ENCODE measurements at places on chromosomes 12 and 14.

GRCh38 chr12:109770861-109771670, 57.4 kb downstream of the FAM222A start:
- DNase-seq = no peak

- DNase-seq = no peak
These were observed 687 bp downstream of the IFFO1 start for GRCh38 chr12:6555018-6555691.

- no peak for DNase-seq
These were observed 8.9 kb upstream of the MYRFL start for GRCh38 chr12:69816082-69816481.

- no peak for DNase-seq
These were observed 9.1 kb downstream of the MTRFR start for GRCh38 chr12:123242116-123242904.

DNA sequence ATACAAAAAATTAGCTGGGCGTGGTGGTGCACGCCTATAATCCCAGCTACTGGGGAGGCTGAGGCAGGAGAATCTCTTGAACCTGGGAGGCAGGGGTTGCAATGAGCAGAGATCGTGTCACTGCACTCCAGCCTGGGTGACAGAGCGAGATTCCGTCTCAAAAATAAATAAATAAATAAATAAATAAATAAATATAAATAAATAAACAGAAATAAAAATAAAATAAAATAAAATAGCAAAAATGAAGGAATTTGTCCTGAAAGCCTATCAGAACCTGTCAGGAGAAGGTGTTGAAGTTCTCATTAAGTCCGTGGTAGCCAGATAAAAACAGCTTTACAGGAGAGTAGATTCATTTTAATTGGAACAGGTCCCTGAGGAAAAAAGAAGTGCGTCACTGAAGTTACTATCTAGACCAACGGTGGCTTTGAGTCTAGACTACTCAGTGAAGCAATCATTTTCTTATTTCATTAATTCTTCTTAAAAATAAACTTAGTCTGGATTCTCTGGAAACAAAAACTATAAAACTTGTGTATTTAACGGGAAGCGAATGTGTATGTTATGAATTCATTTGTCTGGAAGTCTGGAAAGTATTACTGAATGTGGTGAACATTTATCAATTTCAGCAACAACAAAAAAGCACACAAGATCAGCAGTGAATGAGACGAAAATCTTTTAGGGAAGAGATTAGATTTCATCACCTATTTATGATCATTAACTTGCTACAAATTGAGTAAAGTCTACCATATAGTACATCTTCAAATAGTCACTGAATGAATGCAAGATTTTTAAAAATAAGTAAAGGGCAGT, 248.5 kb upstream of the PDE3A start:
- no peak for DNase-seq

- no peak for DNase-seq
These were observed 44.4 kb upstream of the PLXNC1 start for GRCh38 chr12:94103986-94104385.

- no peak for DNase-seq
These were observed 535 bp downstream of the BIN2 start for GRCh38 chr12:51323317-51323960.

GRCh38 chr14:34792598-34792997, 78.2 kb upstream of the CFL2 start:
- DNase-seq = no peak

DNA sequence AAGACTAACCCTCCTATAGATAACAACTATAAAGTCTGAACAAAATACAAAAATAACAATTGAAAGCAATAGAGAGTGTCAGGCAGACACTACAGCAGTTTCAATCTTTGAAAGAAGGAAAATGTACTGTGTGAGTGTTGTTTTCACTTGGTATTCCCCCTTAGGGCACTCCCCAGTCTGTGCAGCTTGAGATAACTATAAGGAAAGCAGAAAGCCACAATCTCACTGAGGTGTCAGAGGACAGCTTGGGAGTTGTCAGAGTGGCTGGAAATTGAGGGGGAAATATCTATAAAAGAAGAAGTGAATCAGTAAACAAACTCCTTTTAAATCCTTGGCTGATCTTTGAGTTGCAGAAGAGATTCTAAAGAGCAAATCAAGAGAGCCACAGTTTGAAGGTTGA, 364.8 kb downstream of the NELL2 start:
- no peak for DNase-seq

DNA sequence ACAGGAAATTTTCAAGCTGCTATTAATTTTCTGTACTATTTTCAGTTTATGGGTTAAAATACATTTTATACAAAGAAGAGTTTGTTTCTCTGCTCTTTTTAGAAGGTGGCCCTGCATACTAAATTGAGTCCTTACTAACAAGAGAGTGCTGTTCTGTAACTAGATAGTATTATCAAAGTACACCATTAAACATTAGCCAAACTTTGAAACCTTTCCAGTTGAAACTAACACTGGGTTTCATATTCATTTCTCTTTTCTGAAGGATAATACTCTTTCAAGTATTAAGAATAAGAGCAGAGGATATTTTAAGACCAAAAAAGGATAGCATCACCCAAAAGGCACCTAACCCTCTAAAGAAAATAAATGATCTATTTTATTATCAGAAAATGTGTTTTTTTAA, 47.2 kb downstream of the PEBP1 start:
- no peak for DNase-seq

DNA sequence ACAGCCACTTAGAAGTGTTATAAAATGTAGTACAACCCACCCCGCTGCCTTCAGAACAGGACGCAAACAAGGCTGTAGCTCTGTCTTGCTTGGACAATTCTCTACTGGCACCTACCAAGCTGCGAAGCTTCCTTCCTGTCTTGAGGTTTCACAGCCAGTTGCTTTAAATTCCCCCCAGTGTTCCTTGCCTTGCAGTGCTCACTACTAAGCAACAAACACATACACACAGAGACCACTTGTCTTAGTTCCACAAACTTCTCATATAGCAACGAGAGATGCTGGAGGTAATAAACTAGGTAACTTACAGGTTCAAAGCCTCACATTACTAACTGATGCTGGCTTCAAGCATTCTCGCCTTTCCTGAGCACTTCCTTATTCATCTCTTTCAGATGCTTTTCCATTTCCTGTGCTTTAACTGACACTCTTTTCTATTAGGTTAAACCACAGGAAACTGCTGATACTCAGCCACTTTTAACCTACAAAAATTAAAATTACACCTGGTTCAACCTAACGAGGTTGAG, 91.5 kb upstream of the PTGDR start:
- DNase-seq = no peak

- DNase-seq = no peak
These were observed 1.1 kb upstream of the GNB3 start for GRCh38 chr12:6839482-6840201.

DNA sequence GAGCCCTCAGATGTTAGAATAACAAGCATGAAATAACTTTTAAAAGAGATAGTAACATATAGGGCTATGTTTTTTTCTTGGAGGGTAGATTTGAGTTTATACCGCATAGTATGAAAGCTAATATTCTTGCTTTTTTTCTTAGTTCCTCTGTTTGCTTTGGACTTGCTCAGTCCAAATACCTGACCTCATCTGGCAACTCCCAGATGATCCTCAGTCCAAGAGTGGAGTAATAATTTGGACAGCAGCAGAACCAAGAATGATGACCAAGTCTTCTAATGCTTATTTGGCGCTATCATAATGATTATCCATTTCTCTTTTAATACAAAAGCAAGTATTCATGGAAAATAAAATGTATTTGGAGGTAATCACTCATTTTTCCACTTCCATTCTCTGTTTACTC, 45.6 kb downstream of the GUCY2C start:
- no peak for DNase-seq

- DNase-seq = no peak
These were observed 440.9 kb downstream of the LRFN5 start for GRCh38 chr14:42047421-42048055.

DNA sequence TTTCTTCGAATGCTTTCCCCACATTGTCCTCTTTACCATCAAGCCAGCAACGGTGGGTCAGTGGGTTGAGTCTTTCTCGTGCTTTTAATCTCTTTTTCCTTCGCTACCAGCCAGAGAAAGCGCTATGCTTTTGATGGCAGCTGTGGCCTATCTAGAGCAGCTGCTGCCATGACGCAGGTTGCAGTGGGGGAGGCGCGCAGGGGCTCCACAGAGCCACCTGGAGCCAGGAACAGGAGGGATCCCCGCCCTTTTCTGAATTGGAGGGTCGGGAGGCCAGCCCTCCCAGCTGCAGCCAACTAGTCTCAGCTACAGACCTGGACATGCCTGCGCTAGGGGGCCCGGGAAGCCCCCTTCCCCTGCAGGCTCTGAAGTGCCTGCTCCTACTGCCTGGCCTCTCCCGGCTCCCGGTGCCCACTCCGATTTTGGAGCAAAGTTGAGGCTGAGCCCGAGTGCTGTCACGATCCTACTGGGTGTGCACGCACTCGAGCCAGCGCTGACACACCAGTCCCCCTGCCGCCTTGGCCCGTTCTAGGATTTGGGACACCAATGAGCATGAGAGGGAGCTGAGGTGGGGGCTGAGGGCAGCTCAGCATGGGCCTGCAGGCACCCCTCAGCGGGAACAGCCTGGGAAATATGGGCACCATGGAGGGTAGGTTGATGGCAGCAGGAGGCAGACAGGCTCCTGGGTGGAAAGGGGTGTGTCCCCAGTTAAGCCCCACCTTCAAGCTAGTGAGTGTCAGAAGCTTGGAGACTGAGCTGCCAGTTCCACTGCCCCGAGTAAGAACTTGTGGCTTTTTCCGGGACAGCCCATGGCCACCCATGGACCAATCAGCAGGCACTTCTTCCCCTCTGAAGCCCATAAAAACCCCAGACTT, 784.2 kb downstream of the SLC6A15 start:
- DNase-seq = no peak

- DNase-seq = no peak
These were observed 133.1 kb downstream of the SLC38A1 start for GRCh38 chr12:46135750-46136149.

DNA sequence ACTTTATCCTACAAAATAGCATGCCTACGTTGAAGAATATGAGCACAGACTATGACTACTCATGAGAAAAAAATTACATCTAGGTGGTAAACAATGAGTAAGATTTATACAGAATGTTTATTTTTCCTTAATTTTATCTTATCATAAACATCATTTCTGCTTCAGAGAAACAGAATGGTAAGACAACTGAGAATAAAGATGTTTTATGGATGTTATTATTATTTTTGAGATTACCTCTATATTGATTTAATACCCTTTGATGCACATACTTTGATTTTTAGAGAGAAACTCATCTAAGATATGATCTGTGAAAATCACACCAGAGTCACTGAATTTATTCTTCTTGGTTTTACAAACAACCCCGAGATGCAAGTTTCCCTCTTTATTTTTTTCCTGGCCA, at the start of gene OR10A7:
Gene OR10A7 (plus strand): TSS at position 301 of the 400 bp plus-strand sequence. CDS start 0 bp downstream, at position 301.
- DNase-seq = no peak

DNA sequence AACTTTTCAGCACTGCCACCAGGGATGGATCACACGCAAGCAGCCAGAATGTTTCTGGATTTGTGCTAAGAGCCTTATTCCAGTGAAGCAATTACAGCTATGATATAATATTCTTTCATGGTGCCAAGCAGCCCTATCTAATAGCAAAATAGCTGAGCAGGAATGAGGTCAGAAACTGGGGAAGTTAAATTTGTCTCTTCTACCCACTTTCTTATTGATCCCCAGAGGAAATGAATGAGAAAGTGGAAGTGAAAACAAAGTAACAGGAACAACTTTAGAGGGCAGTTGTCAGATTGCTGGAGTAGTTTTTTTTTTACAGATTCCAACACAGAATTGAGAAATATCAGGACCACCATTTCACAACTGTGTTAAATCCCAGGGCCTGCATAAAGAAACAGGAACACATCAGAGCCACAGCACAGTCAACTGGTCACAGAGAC, 44.8 kb downstream of the GCH1 start:
- no peak for DNase-seq

Data from stimulated activated CD4-positive, alpha-beta T cell treated with anti-CD3 and anti-CD28 coated beads, TNF-alpha, amount 100 ng/mL, for 4 hours (primary cell).